Vagina (tissue), 2 donors: ENCODE measurements at places on chromosomes 7 and 10.

GRCh38 chr10:62817121-62817765 is 1.1 kb upstream of the EGR2 start:
- H3K4me3 ChIP-seq: peak overlapping the region; percentile 91
- peak overlapping the region; percentile 78 for H3K27ac ChIP-seq
- H3K27me3 ChIP-seq: no peaks in the 10 kb centered on the region
- no peaks in the 10 kb centered on the region for H3K36me3 ChIP-seq
- DNase-seq: no peak
- H3K4me1 ChIP-seq: peaks cover 40% of the 10 kb centered on the region

DNA sequence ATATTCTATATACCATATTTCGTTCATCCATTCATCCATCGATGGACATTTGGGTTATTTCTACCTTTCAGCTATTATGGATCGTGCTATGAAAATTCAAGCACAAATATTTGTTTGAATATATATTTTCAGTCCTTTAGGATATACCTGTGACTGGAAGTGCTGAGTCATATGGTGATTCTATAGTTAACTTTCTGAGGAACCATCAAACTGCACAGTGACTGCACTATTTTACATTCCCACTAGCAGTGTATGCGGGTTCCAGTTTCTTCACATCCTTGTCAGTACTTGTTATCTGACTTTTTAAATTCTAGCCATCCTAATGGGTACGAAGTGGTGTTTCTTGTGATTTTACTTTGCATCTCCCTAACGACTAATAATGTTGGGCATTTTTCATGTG is 104.0 kb downstream of the MAPK8 start:
- H3K27me3 ChIP-seq: no peaks in the 10 kb centered on the region
- H3K27ac ChIP-seq: no peak overlapping the region
- no peaks in the 10 kb centered on the region for H3K36me3 ChIP-seq
- no peak overlapping the region for H3K4me3 ChIP-seq

- H3K4me1 ChIP-seq: no peaks in the 10 kb centered on the region
- H3K27me3 ChIP-seq: no peaks in the 10 kb centered on the region
- H3K4me3 ChIP-seq: no peak overlapping the region
- H3K27ac ChIP-seq: no peak overlapping the region
- DNase-seq: no peak
Measured at GRCh38 chr10:61359452-61359851, 93.7 kb downstream of the TMEM26 start.

- no peaks in the 10 kb centered on the region for H3K4me1 ChIP-seq
- no peak overlapping the region for H3K27ac ChIP-seq
- no peak overlapping the region for H3K4me3 ChIP-seq
- H3K27me3 ChIP-seq: no peaks in the 10 kb centered on the region
- DNase-seq: no peak
Measured at GRCh38 chr10:105763611-105764010, 1122.5 kb downstream of the SORCS3 start.
